ENCODE measurements at places on chromosomes 6 and 20. TPM values are rescaled to one million over a fixed set of nuclear protein-coding genes. Genes with fewer than 3 reads are reported as not detected.

Gene KIAA0408
- polyA plus RNA-seq, result 1.6 TPM

Gene LINC00237
- not detected for polyA plus RNA-seq

Gene PGK2
- polyA plus RNA-seq, result not detected

Gene MLN
- polyA plus RNA-seq, result not detected

Measured in BJ (cell line).